Activated naive CD8-positive, alpha-beta T cell treated with anti-CD3 and anti-CD28 coated beads, Interleukin-2, amount 50 U/mL, for 24 hours (primary cell): ENCODE measurements at places on chromosomes 4 and X.

GRCh38 chr4:81454948-81455347 lies 16.8 kb downstream of the RASGEF1B start:
- no peak for DNase-seq
- peaks cover 29% of the 10 kb centered on the region for H3K4me1 ChIP-seq
- peak overlapping the region; percentile 53 for H3K27ac ChIP-seq

- H3K4me3 ChIP-seq = no peak overlapping the region
- no peak for DNase-seq
- H3K27me3 ChIP-seq = no peaks in the 10 kb centered on the region
- H3K36me3 ChIP-seq = peaks cover 68% of the 10 kb centered on the region
- no peaks in the 10 kb centered on the region for H3K4me1 ChIP-seq
Measured at GRCh38 chr4:57023104-57023503, 44.4 kb downstream of the POLR2B start.

DNA sequence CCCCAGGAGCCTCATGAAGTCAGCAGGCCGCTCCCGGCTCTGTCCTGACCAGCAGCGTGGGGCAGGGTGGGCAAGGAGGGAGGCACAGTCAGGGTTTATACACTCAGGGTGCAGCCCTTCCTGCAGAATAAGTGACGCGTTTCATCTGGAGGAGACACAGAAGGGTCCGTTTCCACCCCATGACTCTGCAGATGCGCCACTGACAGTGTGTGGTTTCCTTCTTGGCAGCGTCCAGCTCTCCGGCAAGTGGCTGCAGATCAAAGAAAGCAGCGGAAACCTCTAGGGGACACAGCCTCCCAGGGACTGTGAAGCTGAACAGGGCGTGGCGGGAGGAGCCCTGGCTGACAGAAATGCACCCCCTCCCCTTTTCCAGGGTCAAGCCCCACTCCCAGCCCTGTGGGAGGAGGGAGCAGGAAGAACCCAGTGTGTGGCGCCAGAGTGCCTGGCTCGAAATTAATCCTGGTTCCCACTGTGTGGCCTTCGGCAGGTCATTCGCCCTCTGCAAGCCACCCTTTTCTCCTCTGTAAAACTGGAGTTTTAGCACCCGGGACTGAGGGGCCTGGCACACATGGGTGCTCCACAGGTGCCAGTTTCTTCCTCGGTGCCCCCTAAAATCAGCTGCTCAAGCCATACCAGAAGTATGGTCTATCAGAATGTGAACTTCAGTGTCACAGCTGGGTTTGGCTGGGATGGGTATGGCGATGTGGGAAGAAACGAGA lies 17.3 kb upstream of the TBC1D14 start:
- H3K36me3 ChIP-seq = peaks cover 5% of the 10 kb centered on the region
- H3K4me1 ChIP-seq = peaks cover 30% of the 10 kb centered on the region
- no peaks in the 10 kb centered on the region for H3K27me3 ChIP-seq
- H3K27ac ChIP-seq = peak overlapping the region; percentile 49
- peak overlapping the region; percentile 34 for H3K4me3 ChIP-seq
- DNase-seq = peak; percentile 32

GRCh38 chr4:86592553-86593249 lies 1.4 kb upstream of the PTPN13 start:
- peaks cover 47% of the 10 kb centered on the region for H3K27me3 ChIP-seq
- H3K36me3 ChIP-seq = no peaks in the 10 kb centered on the region
- peaks cover 16% of the 10 kb centered on the region for H3K4me1 ChIP-seq
- no peak overlapping the region for H3K27ac ChIP-seq

DNA sequence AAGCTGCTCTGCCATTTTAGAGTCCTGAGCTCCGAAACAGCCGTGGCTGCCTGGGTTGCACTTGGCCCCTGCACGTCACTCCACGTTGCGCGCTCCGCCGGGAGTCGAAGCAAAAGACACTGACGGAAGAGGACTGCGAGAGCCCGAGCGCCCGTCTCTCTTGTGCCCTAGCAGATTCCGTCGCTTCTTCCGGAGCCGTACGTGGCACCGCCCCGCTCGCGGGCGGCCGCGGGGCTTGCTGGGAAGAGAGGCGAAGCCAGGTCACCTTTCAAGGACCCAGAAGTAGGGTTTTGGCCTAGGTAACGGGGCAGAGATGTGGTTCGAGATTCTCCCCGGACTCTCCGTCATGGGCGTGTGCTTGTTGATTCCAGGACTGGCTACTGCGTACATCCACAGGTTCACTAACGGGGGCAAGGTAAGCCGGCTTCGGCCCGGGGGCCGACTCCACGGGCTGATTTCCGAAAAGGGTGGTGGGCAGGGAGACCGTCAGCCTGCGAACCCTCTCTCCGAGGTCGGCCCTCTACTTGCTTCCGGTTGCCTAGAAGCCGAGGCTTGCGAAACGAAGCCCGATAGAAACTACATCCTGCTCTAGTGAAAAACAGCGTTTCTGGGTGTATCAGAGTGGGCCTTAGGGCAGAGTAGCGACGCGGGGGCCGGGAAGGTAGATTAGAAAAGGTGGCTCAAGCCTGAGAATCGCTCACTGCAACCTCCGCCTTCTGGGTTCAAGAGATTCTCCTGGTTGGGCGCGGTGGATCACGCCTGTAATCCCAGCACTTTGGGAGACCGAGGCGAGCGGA lies at the start of the genes NDUFA1 and RNF113A:
Gene NDUFA1 (plus strand): TSS at position 234 of the 797 bp plus-strand sequence. CDS start 80 bp downstream, at position 314.
Gene RNF113A (minus strand): TSS at position 135 of the 797 bp plus-strand sequence. CDS start 120 bp downstream, at position 15.
- H3K4me1 ChIP-seq = peaks cover 17% of the 10 kb centered on the region
- no peaks in the 10 kb centered on the region for H3K27me3 ChIP-seq
- peak within 1 kb of the TSS; percentile 100 for H3K4me3 ChIP-seq

GRCh38 chrX:129784371-129784770 lies 4.6 kb downstream of the SASH3 start:
- no peak for DNase-seq
- H3K36me3 ChIP-seq = peaks cover 56% of the 10 kb centered on the region
- peaks cover 53% of the 10 kb centered on the region for H3K4me1 ChIP-seq
- peak overlapping the region; percentile 93 for H3K27ac ChIP-seq
- peak overlapping the region; percentile 93 for H3K4me3 ChIP-seq

- H3K27ac ChIP-seq = no peak overlapping the region
- no peaks in the 10 kb centered on the region for H3K36me3 ChIP-seq
- no peaks in the 10 kb centered on the region for H3K27me3 ChIP-seq
- peaks cover 46% of the 10 kb centered on the region for H3K4me1 ChIP-seq
- no peak overlapping the region for H3K4me3 ChIP-seq
Measured at GRCh38 chr4:76201276-76201675, 12.3 kb downstream of the SCARB2 start.

DNA sequence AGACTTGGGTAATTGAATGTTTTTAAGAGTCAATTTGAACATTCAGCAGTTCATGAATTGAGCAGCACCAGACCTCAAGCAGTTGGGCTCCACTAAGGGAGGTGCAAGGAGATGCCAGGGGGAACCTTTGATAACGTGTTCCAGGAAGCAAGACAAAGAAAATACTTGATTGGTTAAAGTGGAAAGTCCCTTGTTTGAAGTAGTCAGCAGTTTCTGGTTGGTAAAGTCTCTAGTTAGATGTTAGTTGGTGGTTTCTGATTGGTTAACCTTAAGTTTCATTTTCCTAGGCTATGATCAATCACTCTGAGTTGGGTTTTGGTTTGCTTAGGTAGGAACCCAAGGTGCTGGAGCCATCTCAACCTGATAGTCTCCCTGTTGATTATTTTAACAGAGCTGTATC lies 4.0 kb downstream of the HERC6 start:
- peak overlapping the region; percentile 53 for H3K4me3 ChIP-seq
- peak overlapping the region; percentile 89 for H3K27ac ChIP-seq
- no peaks in the 10 kb centered on the region for H3K27me3 ChIP-seq
- H3K36me3 ChIP-seq = peaks cover 13% of the 10 kb centered on the region
- peak; percentile 36 for DNase-seq

DNA sequence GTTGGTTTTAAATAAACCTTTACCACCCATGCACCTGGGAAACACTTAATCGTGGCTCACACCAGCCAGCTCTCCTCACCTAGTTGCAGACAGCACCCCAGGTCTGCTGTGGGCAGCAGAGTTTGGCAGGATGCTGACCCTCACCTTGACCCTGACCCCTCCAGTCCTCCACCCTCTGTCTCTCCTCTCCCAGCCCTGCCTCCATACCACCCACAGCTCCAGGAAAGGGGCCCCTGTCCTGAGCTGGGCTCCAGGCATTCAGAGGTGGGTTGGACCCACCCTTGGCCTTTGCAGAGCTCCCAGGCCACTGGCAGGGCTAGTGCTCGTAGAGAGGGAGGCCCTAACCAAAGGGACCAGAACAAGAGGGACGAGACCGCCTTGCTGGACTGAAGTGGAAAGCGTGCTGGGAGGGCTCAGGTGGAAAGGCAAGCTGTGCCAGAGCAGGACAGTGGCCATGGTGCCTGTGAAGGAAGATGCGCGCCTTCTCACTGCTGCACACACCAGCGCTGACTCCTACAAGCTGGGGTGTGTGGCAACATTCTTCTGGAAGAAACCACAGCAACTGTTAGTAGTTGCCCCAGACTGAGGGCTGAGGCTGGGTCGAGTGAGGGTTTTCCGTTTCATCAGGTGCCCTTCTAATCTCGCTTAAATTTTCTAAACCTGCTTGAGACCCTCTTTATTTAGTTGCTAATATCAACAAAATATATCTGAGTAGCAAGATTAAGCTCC lies 10.7 kb upstream of the S100P start:
- peaks cover 10% of the 10 kb centered on the region for H3K4me1 ChIP-seq
- H3K36me3 ChIP-seq = peaks cover 25% of the 10 kb centered on the region
- no peak for DNase-seq
- no peaks in the 10 kb centered on the region for H3K27me3 ChIP-seq
- H3K4me3 ChIP-seq = no peak overlapping the region

- no peaks in the 10 kb centered on the region for H3K4me1 ChIP-seq
- no peak for DNase-seq
- H3K27ac ChIP-seq = no peak overlapping the region
- no peaks in the 10 kb centered on the region for H3K27me3 ChIP-seq
Measured at GRCh38 chrX:108123591-108124366, 32.2 kb downstream of the ATG4A start.

GRCh38 chrX:108216919-108217571 lies 125.5 kb downstream of the ATG4A start:
- no peaks in the 10 kb centered on the region for H3K27me3 ChIP-seq
- H3K4me1 ChIP-seq = no peaks in the 10 kb centered on the region
- no peak overlapping the region for H3K27ac ChIP-seq
- no peak overlapping the region for H3K4me3 ChIP-seq
- no peaks in the 10 kb centered on the region for H3K36me3 ChIP-seq
- DNase-seq = no peak

- no peak overlapping the region for H3K4me3 ChIP-seq
- peaks cover 1% of the 10 kb centered on the region for H3K4me1 ChIP-seq
- no peak overlapping the region for H3K27ac ChIP-seq
- H3K36me3 ChIP-seq = peaks cover 2% of the 10 kb centered on the region
- no peak for DNase-seq
- H3K27me3 ChIP-seq = peaks cover 5% of the 10 kb centered on the region
Measured at GRCh38 chr4:15881820-15882219, 56.7 kb downstream of the FGFBP1 start.

DNA sequence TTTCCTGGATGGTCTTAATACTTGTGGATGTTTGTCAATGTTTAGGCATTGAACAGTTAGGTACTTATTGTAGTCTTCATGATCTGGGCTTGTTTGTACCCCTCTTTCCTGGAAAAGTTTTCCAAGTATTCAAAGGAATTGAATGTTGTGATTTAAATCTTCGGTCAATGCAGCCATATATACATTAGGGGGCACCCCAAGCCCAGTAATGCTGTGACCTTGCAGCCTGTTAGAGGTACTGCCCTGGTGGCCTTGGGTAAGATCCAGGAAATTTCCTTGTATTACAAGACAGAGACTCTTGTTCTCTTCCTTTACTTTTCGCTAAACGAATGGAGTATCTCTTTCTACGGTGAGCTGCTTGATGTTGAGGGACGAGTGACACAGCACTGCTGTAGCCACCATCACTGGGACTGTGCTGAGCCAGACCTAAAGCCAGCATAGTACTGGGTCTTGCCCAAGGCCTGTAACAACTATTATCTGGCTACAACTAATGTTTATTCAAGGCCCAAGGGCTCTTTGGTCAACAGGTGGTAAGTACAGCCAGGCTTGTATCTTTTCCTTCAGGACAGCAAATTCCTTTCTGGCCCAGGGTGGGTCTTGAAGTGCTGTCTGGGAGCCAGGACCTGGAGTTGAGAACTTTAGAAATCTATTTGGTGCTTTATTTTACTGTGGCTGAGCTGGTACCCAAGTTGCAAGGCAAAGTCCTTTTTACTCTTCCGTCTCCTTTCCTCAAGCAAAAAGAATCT lies 118.3 kb upstream of the ATOH1 start:
- no peak for DNase-seq
- H3K27me3 ChIP-seq = no peaks in the 10 kb centered on the region
- H3K27ac ChIP-seq = no peak overlapping the region
- no peak overlapping the region for H3K4me3 ChIP-seq
- no peaks in the 10 kb centered on the region for H3K36me3 ChIP-seq
- no peaks in the 10 kb centered on the region for H3K4me1 ChIP-seq

GRCh38 chrX:139851730-139852129 lies 81.1 kb downstream of the ATP11C start:
- H3K27ac ChIP-seq = no peak overlapping the region
- peaks cover 4% of the 10 kb centered on the region for H3K4me1 ChIP-seq
- H3K4me3 ChIP-seq = no peak overlapping the region
- no peak for DNase-seq

- H3K4me1 ChIP-seq = peaks cover 18% of the 10 kb centered on the region
- H3K27ac ChIP-seq = no peak overlapping the region
- peak overlapping the region; percentile 6 for H3K4me3 ChIP-seq
- DNase-seq = no peak
Measured at GRCh38 chr4:146637621-146638332, 916 bp upstream of the POU4F2 start.

- no peak for DNase-seq
- H3K27me3 ChIP-seq = peaks cover 6% of the 10 kb centered on the region
- H3K4me1 ChIP-seq = peaks cover 10% of the 10 kb centered on the region
- H3K36me3 ChIP-seq = no peaks in the 10 kb centered on the region
- no peak overlapping the region for H3K4me3 ChIP-seq
- H3K27ac ChIP-seq = no peak overlapping the region
Measured at GRCh38 chr4:141311246-141312204, 90.8 kb downstream of the ZNF330 start.

- H3K4me1 ChIP-seq = peaks cover 29% of the 10 kb centered on the region
- H3K36me3 ChIP-seq = peaks cover 11% of the 10 kb centered on the region
- H3K4me3 ChIP-seq = peak within 1 kb of the TSS; percentile 87
- DNase-seq = peak; percentile 96
- no peaks in the 10 kb centered on the region for H3K27me3 ChIP-seq
Measured at GRCh38 chr4:47463235-47463956, at the start of gene COMMD8. Gene COMMD8, minus strand, starts transcription at chr4:47463702. Its CDS starts 51 bp downstream, at chr4:47463651.

GRCh38 chrX:48737940-48738339 lies 23.6 kb upstream of the GLOD5 start:
- H3K36me3 ChIP-seq = no peaks in the 10 kb centered on the region
- H3K27ac ChIP-seq = peak overlapping the region; percentile 98
- H3K4me1 ChIP-seq = peaks cover 20% of the 10 kb centered on the region
- peak overlapping the region; percentile 99 for H3K4me3 ChIP-seq

- H3K27ac ChIP-seq = no peak overlapping the region
- H3K4me1 ChIP-seq = no peaks in the 10 kb centered on the region
- no peaks in the 10 kb centered on the region for H3K36me3 ChIP-seq
- H3K27me3 ChIP-seq = no peaks in the 10 kb centered on the region
- no peak for DNase-seq
Measured at GRCh38 chrX:109448282-109448938, 33.5 kb downstream of the GUCY2F start.

DNA sequence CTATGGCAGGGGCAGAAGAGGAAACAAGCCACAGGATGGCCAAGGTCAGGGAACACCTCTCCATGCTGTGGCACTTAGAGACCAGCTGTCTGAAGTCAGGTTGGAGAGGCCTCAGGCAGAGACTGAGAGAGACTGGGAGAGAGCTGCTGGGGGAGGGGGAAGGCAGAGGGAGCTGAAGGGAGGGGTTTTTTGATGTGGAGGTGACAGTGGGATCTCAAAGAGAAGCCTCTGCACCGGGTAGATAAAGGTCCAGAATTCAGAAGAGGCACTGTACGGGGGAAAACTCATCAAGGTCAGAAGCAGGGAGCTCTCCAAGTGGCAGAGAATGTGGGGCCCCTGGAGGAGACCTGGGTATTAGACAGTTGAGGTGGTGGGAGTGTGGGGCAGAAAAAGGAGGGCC lies 41.6 kb upstream of the HMGB3 start:
- no peaks in the 10 kb centered on the region for H3K27me3 ChIP-seq
- H3K36me3 ChIP-seq = no peaks in the 10 kb centered on the region
- H3K27ac ChIP-seq = no peak overlapping the region
- no peaks in the 10 kb centered on the region for H3K4me1 ChIP-seq
